Stimulated activated CD4-positive, alpha-beta T cell treated with anti-CD3 and anti-CD28 coated beads, Interleukin-12 subunit alpha, Interleukin-12 subunit beta, amount 100 ng/mL, for 4 hours (primary cell): ENCODE measurements at places on chromosomes 7 and 10.

DNA sequence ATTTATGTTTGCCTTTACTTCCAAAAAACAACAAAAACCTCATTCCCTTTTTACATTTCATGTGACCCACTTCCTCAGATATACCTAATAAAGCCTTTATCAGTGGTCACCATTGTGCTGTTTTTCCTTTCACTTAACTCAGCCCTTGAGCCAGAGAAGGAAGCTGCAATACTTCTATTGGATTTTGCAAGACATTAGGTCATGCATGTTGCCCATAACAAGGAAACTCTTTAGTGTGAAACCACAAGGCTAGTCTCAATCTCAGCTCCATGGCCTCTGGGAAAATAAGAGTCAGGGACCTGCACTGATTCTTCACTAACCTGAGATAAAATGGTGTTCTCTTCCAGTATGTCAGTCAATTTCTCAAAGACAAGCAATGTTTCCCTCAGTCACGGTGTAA is 27.8 kb downstream of the STEAP4 start:
- no peak for DNase-seq

DNA sequence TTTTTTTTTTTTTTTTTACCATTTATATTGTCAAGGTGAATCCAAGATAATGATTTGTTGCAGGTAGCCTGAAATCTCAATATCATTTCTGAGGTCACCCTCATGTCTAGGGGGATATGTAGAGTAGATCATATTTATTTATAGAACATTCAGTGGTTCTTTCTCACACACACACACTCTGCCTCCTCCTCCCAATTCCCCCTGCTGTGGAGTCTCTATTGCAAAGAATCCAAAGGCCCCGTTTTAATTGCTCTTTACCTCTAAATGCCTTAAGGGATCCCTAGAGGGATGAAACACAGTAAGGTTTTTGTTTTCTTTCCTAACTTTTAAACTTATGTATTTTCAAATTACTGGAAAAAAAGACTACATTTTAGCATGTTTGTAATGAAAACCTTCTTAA is 170.0 kb downstream of the PRKG1 start:
- no peak for DNase-seq

GRCh38 chr7:110534241-110534931 is 556.5 kb upstream of the LRRN3 start:
- no peak for DNase-seq

DNA sequence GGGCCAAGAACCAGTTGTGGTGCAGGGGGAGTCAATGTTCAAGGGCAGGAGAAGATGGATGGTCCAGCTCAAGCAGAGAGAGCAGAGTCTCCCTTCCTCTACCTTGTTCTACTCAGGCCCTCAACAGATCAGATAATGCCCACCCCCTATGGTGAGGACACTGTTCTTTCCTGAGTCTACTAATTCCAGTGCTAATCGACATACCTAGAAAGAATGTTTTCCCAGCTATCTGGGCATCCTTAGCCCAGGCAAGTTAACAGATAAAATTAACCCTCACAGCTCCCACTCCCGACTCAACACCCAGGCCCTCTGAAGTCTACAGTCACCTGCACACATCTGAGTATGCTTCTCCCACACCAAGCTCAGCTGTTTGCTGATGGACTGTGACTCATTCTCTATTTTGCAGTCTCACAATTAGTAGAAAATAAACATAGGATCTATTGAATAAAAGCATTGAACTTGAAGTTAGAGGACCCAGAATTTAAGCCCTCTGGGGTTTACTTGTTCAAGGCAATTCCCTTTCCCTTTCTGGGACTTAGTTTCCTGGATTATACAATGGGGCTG is 17.1 kb downstream of the COL13A1 start:
- DNase-seq = no peak

GRCh38 chr7:47534322-47535034 is 47.4 kb downstream of the TNS3 start:
- no peak for DNase-seq

DNA sequence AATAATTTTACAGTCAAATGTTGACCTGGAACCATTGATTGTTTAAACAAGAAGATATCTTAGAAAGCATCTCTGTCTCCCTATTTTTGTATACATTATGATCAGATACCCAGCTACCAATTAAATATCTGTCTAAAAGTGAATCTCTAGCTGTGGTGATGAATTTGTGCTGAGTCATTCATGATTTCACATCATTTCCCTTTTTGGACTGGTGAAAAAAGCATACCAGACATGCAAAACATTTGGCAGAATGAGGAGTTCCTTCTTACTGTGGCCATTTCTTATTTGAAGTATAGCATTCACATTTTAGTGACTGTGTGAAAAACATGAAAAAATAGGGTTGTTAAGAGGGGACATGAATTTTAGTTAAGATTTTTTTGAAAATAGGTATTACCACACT is 98.0 kb upstream of the GATA3 start:
- DNase-seq = no peak

DNA sequence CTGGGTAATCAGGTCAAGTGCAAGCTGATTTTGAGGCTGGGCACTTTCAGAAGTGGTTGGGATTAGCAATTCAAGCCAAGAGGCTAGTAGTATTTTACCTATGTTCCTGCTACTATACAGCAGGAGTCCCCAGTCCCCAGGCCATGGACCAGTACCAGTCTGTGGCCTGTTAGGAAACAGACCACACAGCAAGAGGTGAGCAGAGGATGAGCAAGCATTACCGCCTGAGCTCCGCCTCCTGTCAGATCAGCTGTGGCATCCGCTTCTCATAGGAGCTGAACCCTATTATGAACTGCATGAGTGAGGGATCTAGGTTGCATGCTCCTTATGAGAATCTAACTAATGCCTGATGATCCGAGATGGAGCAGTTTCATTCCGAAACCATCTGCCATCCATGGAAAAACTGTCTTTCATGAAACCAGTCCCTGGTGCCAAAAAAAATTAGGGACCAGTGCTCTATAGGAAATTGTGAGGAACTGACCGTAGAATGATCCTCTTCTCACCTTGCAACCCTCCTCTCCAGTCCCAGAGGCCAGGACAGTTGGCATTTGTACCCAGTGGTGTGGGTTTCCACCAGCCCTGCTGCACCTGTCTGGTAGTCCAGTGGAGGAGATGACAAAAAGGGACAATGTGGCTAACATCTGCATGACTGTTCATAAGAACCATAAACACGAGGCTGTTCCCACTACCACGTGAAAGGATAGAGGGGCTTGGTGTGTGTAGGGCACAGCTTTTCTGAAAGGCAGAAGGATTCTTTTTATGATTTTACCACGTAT is 172.5 kb downstream of the KIAA1217 start:
- no peak for DNase-seq

DNA sequence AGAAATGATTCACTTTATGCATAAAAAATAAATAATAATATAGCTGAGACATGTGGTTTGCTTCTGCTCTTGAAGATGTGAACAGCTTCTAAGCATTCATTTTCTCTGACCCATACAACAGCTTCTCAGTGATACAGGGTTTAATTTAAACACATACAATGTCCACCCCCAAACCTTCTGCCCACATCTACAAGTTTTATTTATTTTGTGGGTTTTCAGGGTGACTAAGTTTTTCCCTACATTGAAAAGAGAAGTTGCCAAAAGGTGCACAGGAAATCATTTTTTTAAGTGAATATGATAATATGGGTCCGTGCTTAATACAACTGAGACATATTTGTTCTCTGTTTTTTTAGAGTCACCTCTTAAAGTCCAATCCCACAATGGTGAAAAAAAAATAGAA is 17.2 kb downstream of the INHBA start:
- DNase-seq = no peak
